Stimulated activated CD4-positive, alpha-beta T cell treated with anti-CD3 and anti-CD28 coated beads, Interleukin-2, amount 100 ng/mL, for 48 hours (primary cell): ENCODE measurements at places on chromosomes 4 and X.

- DNase-seq: no peak
Observed at GRCh38 chrX:136496186-136496763, 1.1 kb upstream of the HTATSF1 start.

GRCh38 chr4:15416357-15417232 is 11.2 kb upstream of the C1QTNF7 start:
- no peak for DNase-seq

DNA sequence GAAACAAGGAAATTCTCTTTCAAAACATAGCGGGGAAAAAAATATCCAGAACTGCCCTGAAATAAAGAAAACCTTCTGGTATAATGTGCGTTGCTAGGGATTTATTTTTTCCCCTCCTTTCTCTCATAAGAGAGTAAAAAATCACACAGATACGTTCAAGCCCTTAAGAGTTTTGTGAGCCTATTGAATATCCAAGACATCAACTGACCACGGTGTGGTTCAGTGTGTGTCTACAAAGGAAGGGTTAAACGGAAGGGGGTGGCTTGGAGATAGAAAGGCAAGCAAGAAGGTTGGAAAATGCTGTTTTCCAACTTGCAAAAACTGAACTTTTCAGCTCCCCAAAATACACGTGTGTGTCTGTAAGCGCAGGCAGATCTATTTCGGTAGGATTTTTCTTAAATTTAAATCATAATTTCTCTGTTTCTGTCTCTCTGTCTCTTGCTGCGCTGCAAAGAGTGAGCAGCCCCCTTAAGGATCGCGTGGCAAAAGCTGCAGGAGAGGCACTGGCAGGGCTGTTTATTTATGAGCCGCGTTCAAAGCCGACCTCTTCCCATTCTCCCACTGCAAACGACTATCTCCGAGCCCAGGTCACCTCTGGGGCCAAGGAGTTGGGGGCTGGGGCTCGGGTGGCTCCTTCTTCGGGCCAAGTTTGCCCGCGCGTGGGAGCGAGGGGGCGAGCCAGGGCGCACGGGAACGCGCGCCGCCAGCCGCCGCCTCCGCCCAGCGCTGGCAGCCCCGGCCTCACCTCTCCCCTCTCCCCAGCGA is 492 bp upstream of the SLIT2 start:
- DNase-seq: no peak

GRCh38 chr4:77040854-77041725 is 34.7 kb downstream of the CCNI start:
- no peak for DNase-seq

DNA sequence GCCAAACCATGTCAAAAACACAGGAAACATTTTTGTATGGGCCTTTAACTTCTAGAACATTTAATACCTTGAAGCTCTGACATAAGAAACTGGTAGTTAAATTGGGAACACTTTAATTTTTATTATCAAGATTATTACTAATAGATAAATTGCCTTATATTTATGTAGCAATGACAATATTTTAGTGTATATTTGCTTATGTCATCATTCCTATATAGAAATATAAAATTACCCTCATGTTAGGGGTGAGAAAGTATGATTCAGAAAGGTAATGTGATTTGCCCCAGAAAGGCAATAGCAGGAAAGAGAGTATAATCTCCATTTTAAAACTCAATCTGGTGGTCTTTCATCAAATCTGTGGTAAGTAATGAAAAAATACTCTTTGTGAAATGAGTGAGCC is 147.4 kb downstream of the IL15 start:
- no peak for DNase-seq

DNA sequence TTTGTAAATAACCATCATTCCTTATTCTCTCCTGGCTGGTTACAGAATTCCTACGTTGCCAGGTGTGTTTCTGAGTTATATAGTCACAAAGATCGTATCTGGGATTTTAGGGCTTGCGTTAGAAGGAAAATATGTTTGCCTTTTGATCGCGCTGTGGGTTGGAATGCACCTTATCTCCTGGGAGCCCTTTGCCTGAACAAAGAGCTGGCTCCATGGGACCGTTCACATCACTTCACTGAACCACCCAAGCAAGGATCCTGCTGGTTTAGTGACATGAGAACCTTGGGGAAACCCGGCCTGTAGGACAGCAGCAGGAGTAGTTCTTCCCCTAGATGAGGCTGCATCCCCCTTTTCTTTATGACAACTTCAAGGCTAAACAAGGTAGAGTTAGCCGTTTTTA is 51.6 kb downstream of the RS1 start:
- no peak for DNase-seq

DNA sequence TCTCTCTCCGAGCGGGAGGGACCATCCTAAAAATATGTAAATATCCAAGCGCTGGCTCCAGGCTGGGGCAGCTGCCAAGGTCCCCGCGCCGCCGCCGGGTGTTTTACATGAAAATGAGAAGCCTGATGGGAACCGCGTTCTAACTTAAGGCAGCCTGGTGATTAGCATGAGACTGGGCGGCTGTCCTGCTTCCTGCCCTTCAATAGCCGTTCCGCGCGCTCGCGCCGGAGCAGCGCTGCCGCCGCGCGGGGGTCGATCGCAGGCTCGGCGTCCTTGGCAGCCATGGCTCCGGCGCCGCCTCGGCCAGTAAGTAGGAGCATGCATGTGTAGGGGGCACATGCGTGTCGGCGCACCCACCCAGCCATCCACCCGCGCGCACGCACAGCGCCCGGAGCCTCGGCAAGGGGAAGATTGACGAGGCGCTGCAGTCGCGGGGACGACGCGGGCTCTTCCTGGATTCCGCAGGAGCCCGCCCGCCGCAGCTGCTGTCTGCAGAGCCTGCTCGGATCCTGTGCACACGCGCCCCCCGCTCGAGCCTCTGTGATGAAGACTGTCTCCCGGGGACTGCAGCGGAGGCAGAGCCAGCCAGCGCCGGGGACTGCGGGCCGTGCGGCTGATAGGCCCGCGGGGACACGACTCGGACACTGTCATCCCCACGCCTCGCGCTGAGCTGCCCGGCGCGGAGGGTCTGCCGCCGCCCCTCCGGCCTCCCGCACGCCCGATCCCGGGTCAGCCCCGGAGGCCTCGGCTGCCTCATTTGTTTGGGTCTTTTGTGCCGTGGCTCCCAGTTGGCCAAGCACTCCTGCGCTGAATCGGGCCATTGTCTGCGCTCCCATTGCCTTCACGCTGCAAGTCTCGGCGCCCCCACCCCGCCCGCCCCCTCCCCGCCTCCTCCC is 734 bp downstream of the STOX2 start:
- DNase-seq: no peak

GRCh38 chrX:13868591-13868990 is 51.7 kb upstream of the GPM6B start:
- DNase-seq: no peak

DNA sequence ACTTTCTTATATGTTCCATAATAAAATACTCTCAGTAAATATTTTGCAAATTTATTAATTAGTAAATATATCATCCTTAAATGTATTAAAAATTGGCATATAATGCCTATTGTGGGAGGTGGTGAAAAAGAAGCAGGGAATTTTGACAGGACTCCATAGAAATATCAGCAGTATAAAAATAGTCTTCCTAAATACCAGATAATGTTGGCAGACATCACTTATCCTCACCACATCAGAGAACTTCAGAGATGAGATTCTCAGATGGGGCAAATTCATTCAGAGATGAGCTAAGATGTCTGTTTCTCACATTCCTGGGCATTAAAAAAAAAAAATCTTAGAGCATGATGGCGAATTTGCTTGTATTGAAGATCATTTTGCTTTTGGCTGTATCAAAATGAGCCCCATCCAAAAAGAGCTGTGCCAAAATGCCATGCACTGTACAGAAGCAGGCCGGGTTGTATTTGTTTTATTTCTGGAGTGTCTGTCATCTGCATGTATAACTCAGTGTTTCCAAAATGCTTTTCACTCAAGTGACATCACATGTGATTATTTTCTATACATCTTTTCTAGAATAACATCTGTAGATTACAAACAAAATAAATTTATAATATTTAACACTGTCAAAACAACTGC is 41.7 kb downstream of the ATP8A1 start:
- DNase-seq: no peak

GRCh38 chrX:129139837-129140598 is 383.3 kb downstream of the SMARCA1 start:
- no peak for DNase-seq

- DNase-seq: no peak
Observed at GRCh38 chr4:24315056-24315455, 269.3 kb downstream of the DHX15 start.

DNA sequence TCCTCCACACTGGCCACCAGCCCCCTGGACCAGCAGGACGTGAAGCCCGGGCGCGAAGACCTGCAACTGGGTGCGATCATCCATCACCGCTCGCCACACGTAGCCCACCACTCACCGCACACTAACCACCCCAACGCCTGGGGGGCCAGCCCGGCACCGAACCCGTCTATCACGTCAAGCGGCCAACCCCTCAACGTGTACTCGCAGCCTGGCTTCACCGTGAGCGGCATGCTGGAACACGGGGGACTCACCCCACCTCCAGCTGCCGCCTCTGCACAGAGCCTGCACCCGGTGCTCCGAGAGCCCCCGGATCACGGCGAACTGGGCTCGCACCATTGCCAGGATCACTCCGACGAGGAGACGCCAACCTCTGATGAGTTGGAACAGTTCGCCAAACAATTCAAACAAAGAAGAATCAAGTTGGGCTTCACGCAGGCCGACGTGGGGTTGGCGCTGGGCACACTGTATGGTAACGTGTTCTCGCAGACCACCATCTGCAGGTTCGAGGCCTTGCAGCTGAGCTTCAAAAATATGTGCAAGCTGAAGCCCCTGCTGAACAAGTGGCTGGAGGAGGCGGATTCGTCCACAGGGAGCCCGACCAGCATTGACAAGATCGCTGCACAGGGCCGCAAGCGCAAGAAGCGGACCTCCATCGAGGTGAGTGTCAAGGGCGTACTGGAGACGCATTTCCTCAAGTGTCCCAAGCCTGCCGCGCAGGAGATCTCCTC is 600 bp downstream of the POU3F4 start:
- no peak for DNase-seq
